Activated naive CD8-positive, alpha-beta T cell treated with anti-CD3 and anti-CD28 coated beads for 36 hours (primary cell): ENCODE measurements at places on chromosomes 2 and 18. TPM values are rescaled to one million over a fixed set of nuclear protein-coding genes. Genes with fewer than 3 reads are reported as not detected.

LIMS1 gene
- 44.9 TPM for total RNA-seq

HRH4 gene
- not detected for total RNA-seq

DNA sequence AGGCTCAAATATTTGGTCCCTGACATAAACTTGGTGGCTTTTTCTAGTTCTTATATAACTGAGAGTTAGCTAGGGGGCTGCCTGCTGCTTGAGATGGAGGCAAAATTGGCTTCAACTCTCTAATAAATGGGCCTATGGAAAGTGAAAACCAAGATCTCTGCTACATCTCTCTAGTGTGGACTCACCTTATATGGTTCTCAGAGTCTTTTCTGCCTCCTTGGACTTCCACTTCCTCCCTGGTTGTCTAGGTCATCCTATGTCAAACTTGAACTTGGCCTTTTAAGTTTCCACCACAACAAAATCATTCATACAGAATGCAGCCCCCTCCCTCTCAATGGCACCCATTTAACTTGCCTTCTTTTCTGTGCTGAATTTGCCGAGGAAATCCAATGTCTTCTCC, 23.9 kb upstream of the ARHGAP25 start:
- no peaks in the 10 kb centered on the region for H3K36me3 ChIP-seq
- no peak overlapping the region for H3K27ac ChIP-seq
- no peaks in the 10 kb centered on the region for H3K27me3 ChIP-seq
- H3K4me3 ChIP-seq: no peak overlapping the region
- H3K4me1 ChIP-seq: peaks cover 32% of the 10 kb centered on the region

DNA sequence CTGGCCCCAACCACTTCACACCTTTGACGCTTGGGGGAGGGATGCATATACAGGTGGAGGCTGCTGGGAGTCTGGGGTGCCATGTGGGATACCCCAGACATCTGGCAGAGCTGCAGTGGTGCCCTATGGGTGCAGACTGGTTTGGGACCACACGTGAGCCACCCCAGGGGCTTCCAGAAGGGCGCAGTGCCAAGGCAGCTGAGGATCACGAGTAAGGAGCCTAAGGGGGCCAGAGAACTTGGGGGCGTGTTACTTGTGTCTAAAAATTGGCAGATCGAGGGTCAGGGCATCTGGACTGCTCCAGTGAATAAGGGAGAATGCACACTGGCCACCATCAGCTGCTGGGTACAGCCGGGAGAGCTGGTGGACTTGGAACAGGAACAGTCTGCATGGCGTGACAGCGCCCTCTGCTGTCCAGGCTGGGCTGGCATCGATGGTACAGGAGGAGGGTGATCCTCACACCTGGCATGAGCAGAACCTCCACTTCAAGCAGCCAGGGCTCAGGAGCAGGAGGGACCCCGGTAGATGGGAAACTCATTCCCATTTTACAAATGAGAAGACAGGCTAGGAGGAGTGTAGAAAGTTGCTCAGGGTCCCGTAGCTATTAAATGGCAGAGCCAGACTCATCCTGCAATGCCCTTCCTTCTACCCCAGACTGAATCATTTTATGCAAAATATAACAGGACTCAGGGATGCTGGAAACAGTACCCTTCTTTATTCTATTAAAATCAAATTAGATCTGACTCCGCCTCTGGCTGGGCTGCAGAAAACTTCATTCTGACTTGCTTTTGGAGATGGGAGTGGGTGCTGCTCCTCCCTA, 60.4 kb downstream of the ATOH8 start:
- no peak overlapping the region for H3K27ac ChIP-seq
- no peak overlapping the region for H3K4me3 ChIP-seq

INHA gene
- not detected for total RNA-seq

GRCh38 chr2:180559771-180560170, 420.6 kb upstream of the UBE2E3 start:
- H3K4me3 ChIP-seq: no peak overlapping the region
- H3K36me3 ChIP-seq: no peaks in the 10 kb centered on the region
- no peak overlapping the region for H3K27ac ChIP-seq
- H3K4me1 ChIP-seq: no peaks in the 10 kb centered on the region

TRIM43 gene
- not detected for total RNA-seq

DNA sequence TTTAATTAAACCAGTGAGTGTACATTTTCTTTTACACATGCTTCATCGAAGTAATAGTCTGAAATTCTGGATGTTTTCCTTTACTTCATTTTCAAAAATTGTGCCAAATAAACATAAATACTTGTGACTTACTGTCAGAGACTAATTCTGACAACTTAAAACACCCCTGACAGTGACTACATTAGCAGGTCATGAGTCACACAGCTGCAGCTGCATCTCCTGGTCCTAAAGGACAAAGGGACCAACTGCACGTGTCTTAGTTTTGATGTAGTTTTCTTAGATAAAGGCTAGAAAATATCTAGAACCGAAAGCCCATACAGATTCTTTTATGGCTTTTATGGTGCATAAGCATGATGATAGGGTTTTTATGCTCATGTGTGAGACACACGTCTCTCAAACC, 29.6 kb upstream of the DSC3 start:
- H3K27me3 ChIP-seq: no peaks in the 10 kb centered on the region
- no peak for DNase-seq
- H3K36me3 ChIP-seq: no peaks in the 10 kb centered on the region
- H3K4me3 ChIP-seq: no peak overlapping the region

DYNAP gene
- not detected for total RNA-seq

PRKAG3 gene
- total RNA-seq: not detected

DNA sequence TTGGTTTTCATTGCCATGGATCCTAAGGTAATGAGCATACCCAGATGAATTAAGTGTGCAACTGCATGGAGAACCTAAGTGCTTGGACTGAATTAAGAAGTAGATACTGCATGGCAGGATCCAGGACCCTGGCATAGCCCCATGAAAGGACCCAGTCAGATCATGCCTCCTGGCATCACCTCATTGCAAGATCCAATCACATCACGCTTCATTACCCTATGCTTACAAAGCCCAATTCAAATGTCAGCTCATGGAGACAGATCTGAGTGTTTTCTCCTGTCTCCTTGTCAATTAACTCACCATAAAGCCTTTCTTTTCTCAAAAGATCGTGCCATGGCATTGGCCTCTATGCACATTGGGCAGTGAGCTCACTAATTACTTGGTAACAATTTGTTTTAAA, 519.8 kb upstream of the ZNF804A start:
- no peak overlapping the region for H3K4me3 ChIP-seq
- H3K36me3 ChIP-seq: no peaks in the 10 kb centered on the region
- no peaks in the 10 kb centered on the region for H3K4me1 ChIP-seq
- no peak overlapping the region for H3K27ac ChIP-seq

DNA sequence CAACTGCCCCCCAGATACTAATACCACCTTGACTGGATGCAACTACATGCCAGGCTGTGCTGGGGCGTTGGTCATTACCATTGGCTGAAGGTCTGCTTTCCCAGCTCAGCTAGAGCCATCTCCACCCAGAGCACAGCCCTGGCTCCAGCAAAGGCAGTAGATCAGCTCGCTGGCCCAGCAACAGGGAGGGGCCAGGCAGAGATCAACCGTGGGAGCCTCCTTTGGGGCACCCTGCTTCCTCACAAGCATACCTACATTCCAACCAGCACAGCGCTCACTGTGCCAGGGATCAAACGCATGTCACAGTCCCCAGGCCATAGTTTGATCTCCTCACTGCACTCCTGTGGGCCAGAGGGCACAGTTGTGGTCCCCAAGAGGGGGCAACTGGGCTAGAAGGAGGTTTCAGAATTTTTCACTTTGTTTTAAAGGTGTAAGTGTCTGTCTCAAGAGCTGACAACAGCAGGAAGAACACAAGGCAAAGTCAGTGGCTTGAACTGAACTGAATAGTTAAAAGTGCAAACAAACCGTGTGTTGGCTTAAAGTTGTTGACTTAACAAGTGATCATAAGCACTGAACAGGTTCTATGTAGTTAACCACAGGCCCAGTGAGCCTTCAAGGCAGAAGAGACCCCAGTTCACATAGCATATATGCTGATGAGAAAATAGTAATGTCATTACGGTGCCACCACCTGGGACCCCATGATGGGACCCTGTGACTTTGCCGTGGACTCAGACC, 70.1 kb upstream of the BZW1 start:
- no peaks in the 10 kb centered on the region for H3K36me3 ChIP-seq
- no peaks in the 10 kb centered on the region for H3K27me3 ChIP-seq

KIF1A gene
- 7.7 TPM for total RNA-seq

FRZB gene
- not detected for total RNA-seq

DNA sequence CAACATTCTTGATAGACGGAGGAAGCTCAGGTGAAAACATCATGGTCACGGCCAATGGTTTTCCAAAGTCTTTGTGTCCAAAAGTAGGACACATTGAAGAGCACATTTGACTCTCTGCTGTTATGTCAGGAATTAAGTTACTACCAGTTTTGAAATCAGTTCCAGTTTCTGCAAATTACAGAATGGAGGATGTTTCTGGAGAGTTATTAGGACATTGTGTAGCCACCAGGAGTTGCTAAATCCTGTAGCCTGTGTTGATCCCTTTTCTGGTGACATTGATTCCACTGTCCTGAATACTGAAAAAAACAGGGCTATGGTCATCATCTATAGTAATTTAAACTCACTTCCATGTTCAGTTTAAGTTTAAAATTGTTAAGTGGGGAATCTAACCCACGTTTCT, 15.3 kb downstream of the UPP2 start:
- H3K4me3 ChIP-seq: no peak overlapping the region
- no peak for DNase-seq
- no peaks in the 10 kb centered on the region for H3K4me1 ChIP-seq
- no peaks in the 10 kb centered on the region for H3K36me3 ChIP-seq
- no peak overlapping the region for H3K27ac ChIP-seq
- H3K27me3 ChIP-seq: peaks cover 6% of the 10 kb centered on the region

DNA sequence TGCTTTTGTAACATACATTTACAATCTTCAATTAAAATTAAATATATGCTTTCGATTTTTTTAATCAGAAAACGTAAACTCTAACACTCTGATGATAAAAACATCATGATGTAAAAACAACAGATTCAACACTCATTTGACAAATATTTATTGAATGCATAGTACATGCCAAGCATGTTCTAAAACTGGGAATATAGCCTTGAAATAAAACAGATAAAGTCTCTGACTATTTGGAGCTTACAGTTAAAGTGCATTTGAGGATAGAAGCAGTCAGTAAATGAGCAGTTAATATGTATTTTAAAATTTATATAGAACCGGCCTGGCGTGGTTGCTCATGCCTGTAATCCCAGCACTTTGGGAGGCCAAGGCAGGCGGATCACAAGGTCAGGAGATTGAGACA, 47.8 kb downstream of the TMX3 start:
- no peaks in the 10 kb centered on the region for H3K27me3 ChIP-seq
- peaks cover 2% of the 10 kb centered on the region for H3K36me3 ChIP-seq
- no peak overlapping the region for H3K27ac ChIP-seq
- no peak overlapping the region for H3K4me3 ChIP-seq
- H3K4me1 ChIP-seq: no peaks in the 10 kb centered on the region
- no peak for DNase-seq

GRCh38 chr2:235709124-235709813, 215.4 kb downstream of the AGAP1 start:
- H3K27me3 ChIP-seq: no peaks in the 10 kb centered on the region
- no peak overlapping the region for H3K4me3 ChIP-seq
- no peak for DNase-seq
- H3K27ac ChIP-seq: no peak overlapping the region
- H3K4me1 ChIP-seq: no peaks in the 10 kb centered on the region

DNA sequence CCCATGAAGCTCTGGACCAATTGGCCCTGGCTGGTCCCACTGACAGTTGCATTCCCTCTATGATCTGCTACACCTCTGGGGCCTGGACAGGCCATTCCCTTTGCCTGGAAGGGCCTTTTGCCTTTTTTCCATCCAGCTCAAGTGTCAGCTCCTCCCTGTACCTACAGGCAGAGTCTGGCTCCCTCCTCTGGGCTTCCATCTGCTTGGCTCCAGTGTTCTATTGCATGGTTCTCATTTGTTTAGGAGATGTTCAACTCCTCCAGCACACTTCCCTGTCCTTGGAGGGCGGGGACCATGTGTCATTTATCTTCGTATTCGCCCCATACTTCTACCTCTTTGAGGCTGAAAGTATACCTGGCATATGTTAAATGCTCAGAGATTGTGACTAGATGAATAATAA, 61.1 kb downstream of the PRKCE start:
- no peak overlapping the region for H3K27ac ChIP-seq
- no peak for DNase-seq
- H3K4me1 ChIP-seq: no peaks in the 10 kb centered on the region
- H3K36me3 ChIP-seq: peaks cover 12% of the 10 kb centered on the region

GRCh38 chr2:42448163-42448562, 45.6 kb downstream of the KCNG3 start:
- peaks cover 2% of the 10 kb centered on the region for H3K36me3 ChIP-seq
- peaks cover 3% of the 10 kb centered on the region for H3K27me3 ChIP-seq
- DNase-seq: no peak
- H3K4me3 ChIP-seq: no peak overlapping the region
- no peaks in the 10 kb centered on the region for H3K4me1 ChIP-seq

TWIST2 gene
- not detected for total RNA-seq
